SHP77 (cell line): ENCODE measurements at places on chromosomes 3 and 15.
A peak's percentile ranks its signal among the peaks of the same experiment; 100 is the strongest.

GRCh38 chr3:10442151-10442795, 63.1 kb downstream of the ATP2B2 start:
- DNase-seq: no peak

DNA sequence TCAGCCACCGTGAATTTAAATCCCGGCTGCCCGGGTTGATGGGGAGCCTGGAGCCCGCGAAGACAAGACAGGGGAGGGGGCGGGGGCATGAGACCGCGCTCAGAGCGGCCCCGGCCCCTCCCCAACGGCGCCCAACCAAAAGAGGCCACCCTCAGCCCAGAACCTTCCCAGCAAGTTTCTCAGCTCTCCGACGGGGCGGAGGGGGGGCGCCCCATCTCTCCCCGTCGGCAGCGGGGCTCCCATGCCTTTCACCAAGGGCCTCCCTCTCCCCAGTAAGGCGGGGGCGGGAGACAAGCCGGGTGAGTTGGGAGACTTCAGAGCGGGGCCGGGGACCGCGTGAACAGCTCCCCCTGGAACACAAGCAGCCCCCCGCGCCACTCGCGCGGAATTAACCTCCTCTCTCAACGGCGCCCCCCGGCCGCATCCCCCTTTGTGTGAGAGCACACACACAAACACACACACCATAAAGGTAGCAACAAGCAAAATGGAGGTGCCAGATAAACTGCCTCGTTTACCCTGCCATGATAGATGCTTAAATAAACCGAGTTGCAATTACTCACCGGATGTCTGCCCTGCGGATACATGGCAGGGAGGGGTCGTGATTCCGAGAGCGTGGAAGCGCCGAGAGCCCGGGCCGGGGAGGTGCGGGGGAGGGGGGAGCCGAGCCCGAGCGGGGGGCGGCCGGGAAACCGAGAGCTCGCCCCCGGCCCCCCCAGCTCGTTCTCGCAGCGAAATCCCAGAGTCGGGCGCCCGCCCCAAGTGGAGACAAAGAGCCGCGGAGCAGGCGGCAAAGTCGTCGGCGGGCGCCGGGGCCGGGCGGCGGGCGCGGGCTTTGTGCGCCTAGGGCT, 1.3 kb downstream of the TLE3 start:
- DNase-seq: peak; percentile 7

DNA sequence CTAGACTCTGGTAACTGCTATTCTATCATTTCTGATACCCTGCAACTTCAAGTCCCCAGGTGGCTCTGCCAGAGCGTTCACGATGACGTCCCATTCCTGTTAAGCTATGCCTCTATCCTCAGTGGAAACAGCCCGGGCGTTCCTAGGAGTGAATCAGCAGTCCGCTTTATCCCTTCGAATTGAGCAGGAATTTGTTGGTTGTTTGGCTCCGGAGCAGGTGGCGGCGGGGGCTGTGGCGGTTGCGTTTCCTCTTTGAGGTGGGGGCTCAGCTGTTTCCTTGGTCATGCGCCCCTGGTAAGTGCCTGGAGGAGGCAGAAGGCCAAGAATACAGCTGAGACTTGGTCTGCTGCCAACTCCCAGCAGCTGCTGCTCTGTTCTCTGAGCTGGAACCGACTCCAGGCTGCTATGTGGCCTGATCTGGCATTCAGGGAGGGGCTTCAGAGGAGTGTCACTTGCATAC, 25.2 kb downstream of the ARPP21 start:
- peak; percentile 96 for DNase-seq

DNA sequence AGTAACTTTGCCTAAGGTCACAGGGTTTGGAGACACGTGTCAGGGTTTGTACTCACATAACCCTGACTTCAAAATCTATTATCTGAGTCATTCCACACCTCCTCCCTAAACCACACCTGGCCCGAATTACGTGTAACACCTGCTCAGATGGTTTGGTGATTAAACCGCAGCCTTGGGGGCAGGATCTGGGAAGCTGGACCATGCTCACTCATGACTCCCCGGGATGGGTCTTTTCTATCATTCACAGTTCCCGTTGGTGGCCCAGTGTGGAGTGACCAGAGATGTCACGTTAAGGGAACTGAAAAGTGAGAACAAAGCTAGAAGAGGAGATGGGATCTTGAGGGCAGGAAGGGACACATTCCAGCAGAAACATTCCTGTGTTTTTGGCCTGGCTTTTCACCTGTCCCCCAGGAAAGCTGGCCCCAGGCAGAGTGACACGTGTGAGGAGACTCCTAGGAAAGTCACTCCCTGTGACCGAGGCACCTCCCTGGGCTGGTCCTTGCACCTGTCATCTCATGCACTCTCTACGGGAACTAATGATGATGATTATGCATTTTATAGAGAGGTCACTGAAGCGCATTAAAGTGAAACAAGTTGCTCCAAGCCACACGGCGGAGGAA, 75.4 kb upstream of the POMGNT2 start:
- no peak for DNase-seq

GRCh38 chr15:39704689-39705088, 78.0 kb downstream of the FSIP1 start:
- DNase-seq: no peak

GRCh38 chr3:14373753-14374376, 28.5 kb upstream of the SLC6A6 start:
- no peak for DNase-seq

DNA sequence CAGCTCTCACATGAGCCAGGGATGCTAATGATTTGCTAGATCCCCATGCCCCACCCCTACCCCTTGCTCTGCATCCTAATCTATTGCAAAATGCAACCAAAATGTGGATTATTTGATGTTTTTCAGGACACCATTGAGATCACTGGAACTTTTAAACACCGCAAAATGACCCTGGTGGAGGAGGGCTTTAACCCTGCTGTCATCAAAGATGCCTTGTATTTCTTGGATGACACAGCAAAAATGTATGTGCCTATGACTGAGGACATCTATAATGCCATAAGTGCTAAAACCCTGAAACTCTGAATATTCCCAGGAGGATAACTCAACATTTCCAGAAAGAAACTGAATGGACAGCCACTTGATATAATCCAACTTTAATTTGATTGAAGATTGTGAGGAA, 29.7 kb downstream of the HDC start:
- no peak for DNase-seq

- DNase-seq: no peak
Measured at GRCh38 chr3:119375510-119375909, 81.3 kb downstream of the ARHGAP31 start.

GRCh38 chr3:197458179-197458707, 97.5 kb downstream of the BDH1 start:
- no peak for DNase-seq

DNA sequence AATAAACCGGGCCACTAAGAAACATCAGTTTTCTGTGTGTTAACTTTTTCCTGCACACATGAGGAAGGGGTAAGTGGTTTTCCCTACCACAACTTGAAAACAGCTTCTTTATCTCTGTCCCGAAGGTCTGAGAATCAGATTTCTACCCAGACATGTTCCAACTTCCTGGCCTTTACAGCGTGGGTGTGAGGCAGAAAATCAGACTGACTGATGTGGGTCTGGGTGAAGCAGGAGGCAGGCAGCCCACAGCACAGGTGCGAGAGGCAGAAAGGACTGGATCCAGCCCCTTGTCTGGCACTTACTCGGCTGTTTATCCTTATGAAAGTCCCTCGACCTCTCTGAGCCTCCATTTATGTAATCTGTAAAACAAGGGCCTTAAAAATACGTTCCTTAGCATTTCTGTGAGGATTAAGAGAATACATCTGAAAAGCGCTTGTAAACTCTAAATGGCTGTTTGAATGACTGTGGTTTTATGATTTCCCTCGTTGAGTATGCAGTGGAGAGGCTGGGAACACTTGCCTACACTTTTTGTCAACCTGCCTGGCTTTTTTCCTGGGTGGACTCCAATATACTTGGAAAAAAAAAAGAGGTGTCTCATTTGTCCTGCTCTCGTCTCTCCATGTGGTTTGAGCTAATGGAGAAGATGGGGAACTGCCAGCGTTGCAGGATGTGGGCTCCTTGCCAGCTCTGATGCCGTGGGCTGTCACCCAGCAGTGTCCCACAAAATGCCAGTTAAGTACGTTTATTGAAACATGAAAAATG, 3.1 kb downstream of the AGBL1 start:
- DNase-seq: no peak

GRCh38 chr15:79310612-79310984, 314 bp upstream of the TMED3 start:
- no peak for DNase-seq

GRCh38 chr3:177367788-177368187, 170.5 kb upstream of the TBL1XR1 start:
- no peak for DNase-seq

GRCh38 chr3:42376344-42376798, 34.0 kb downstream of the LYZL4 start:
- peak; percentile 6 for DNase-seq

GRCh38 chr3:193890016-193890897, 245.7 kb upstream of the HES1 start:
- DNase-seq: no peak

DNA sequence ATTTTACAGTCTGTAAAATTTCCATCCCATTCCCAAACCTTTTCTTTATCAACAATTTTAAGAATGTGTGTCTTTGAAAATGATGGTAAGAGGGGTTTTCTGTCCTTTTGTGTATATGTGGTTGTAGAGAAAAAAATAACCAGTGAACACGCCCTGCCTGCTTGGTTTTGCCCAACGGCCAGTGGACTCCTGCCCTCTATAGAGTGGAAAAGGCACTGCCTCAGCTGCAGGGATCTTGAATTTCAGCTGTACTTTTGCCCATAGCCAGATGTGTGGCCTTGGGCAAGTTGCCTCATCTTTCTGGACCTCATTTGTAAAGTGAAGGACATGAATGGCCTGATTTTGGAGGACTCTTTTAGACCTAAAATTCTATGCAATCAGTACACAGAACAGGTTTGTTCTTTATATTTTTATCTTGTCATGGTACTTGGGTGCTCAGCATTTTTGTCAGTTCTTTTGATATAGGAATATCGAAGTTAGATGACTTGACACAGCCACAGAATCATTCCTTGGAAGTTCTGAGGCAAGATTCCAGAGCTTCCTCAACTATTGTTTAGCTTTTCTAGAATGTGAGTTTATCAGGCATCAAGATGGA, 81.0 kb downstream of the CLDN11 start:
- no peak for DNase-seq

DNA sequence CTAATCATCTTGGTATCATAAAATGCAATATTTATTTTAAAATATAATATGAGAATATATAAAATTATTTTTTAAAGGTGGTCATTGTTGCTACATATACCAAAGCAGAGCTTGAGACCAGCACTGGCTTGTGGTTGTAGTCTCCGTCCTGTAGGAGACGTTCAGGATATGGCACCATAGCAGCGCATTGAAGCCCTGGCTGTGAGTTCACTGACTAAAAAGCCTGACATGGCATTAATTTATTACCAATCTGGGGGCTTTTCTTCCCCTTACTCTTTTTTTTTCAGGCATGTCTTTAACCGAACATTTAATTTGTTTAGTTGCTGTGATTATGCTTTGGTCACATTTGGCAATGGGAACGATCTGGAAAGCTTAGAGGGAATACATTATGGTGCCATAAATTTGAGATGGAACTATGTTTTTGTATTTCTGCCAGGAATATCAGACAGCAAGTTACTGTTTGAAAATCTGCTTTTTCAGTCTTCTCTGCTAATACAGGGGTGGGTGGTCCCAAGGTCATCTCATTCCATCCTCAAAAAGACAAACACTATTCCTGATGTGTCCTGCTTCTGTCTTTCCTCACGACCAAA, 108.5 kb downstream of the ZIC4 start:
- DNase-seq: no peak

DNA sequence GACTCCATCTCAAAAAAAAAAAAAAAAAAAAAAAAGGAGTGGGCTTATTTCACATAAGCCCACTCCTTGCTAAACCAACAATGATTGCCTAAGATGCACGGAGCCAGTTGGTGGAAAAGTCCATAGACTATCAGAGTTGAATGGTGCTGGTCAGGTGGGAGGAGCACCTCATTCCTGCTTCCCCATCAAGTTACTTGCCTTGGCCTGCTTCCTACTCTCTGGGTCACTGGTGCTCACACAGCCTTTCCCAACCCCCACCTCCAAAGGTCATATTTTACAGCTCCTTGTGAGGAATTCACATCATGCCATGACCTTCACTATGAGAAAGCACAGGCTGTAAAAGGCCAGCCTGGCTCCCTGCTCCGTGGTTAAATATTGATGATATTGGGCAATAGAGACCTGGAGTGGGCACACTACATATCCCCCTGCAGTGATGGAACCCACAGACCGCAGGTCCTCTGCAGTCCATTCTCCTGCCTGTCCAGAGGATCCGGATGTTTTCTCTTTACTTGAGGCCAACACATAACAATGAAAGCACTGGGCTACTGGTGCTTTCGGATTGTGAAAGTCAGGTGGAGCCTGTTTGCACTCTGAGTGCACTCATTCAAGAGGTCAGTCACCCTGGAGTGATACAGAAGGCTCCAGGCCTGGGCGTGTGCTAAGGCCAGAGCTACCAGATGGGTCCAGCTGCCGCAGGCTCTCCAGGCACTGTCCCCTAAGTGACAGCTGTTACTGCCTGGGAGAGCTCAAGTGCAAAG, at the start of gene SLC51B:
Gene SLC51B, plus strand, starts transcription at position 664 of the 758 bp plus-strand sequence. CDS start 4,618 bp downstream, outside the sequence.
- peak; percentile 77 for DNase-seq

DNA sequence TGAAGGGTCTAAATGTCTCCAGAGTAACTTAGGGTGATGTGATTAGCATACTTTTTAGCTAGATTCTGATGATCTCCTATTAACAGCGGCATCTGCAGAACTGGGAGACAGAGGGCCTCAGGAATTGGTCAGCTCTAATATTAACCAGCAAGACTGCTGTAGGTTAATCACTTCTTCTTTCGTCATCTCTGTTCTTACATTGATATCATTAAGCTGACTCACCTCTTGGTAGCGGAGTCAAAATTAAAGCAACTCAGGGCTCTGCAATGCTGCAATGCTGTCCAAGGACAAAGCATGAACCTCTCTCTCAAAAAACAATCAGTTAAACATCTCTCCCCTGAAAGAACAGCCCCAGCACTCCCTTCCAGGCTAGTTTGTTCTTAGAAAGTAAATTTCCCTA, 57.5 kb upstream of the TRA2B start:
- DNase-seq: no peak

- DNase-seq: no peak
Measured at GRCh38 chr3:62403765-62404164, 30.4 kb upstream of the FEZF2 start.

GRCh38 chr3:174620138-174620537, 239.0 kb upstream of the NAALADL2 start:
- no peak for DNase-seq

- DNase-seq: no peak
Measured at GRCh38 chr3:9416139-9416780, 18.8 kb downstream of the SETD5 start.

DNA sequence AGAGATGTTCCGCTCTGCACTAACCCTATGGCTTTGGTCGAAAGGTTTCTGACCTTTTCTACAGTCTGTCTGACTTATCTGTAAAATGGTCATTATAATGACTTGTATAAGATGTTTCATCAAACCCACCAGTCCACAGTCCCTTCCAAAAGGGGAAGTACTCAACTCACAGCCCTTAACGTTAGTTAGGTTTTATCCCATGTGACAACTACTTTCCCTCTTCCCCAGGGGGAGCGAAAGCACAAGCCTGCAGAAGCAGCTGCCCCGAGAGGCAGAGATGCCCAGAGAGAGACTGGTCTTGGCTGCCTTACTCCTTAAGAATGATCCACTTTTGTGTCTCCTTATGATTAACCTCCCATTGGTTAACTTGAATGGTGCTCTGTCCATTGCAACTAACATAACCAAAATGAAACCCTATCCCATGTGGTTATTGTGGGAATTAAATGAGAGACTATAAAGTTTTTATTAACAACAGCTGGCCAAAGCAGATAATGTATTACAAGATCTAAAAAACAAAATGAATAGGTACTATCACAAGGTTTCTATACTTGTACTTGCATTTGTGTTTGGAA, 6.4 kb downstream of the ASTE1 start:
- no peak for DNase-seq

- no peak for DNase-seq
Measured at GRCh38 chr3:12194209-12194608, 35.5 kb upstream of the TIMP4 start.
